ENCODE measurements at places on chromosomes 2 and 18.

- no peak for DNase-seq
These were observed 9.1 kb downstream of the MARCHF4 start for GRCh38 chr2:216363221-216363620.

DNA sequence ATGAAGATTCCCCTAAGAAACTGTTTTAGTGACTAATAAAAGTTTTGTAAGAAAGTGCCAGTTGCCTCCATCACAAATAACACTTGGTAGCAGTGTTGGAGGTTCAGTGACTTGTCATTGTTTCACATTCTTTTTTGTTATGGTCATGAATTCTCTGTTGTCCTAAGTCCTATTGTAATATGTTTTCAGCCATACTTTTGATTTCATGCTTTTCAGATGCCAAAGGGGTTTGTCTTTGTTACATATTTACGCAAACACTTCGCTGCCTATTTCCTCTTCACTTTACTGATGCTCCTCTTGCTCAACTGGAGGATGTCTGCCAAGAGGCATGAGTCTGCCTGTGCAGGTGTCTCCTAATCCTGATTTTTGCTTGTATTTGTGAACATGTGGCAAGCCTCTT lies 66.6 kb downstream of the PHLPP1 start:
- DNase-seq, result no peak

- DNase-seq, result no peak
These were observed 79.0 kb downstream of the SP100 start for GRCh38 chr2:230494980-230495379.

GRCh38 chr2:151087377-151087776 lies 174.3 kb downstream of the RBM43 start:
- DNase-seq, result no peak

GRCh38 chr2:236553522-236553921 lies 16.1 kb upstream of the ACKR3 start:
- DNase-seq, result no peak

DNA sequence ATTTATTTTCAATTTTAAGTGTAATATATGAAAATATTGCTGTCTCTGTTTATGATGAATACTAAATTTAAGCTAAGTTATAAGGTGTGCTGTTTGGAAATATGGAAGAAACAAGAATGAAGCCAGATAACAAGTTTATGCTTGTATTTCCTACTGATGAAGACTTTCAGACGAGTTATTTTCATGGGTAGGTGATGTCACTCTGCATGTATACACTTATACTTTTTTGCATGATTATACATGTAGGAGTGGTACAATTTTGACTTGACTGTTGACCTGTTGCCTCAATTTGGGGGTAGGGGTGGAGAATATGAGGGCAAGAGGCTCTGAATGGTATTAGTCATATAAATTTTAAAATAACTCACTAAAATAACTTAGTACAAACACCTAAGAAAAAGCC lies 133.7 kb downstream of the HAUS1 start:
- DNase-seq, result no peak
